ENCODE measurements at places on chromosomes 6 and 20.

DNA sequence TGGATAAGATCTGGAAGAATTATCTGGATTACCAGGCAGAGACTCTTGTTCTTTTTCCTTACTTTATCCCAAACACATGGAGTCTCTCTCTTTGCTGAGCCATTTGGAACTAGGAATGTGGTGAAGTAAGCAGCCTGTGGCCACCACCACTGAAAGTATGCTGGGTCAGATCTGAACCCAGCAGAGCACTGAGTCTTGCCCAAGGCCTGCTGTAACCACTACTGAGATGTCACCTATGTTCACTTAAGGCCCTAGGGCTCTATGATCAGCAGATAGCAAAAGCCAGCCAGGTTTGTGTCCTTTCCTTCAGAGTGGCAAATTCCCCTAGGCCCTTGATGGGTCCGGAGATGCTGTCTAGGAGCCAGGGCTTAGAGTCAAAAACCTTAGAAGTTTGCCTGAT, 103.3 kb upstream of the PLN start:
- DNase-seq = no peak

GRCh38 chr6:119384444-119384843, 34.9 kb upstream of the MAN1A1 start:
- DNase-seq = no peak

DNA sequence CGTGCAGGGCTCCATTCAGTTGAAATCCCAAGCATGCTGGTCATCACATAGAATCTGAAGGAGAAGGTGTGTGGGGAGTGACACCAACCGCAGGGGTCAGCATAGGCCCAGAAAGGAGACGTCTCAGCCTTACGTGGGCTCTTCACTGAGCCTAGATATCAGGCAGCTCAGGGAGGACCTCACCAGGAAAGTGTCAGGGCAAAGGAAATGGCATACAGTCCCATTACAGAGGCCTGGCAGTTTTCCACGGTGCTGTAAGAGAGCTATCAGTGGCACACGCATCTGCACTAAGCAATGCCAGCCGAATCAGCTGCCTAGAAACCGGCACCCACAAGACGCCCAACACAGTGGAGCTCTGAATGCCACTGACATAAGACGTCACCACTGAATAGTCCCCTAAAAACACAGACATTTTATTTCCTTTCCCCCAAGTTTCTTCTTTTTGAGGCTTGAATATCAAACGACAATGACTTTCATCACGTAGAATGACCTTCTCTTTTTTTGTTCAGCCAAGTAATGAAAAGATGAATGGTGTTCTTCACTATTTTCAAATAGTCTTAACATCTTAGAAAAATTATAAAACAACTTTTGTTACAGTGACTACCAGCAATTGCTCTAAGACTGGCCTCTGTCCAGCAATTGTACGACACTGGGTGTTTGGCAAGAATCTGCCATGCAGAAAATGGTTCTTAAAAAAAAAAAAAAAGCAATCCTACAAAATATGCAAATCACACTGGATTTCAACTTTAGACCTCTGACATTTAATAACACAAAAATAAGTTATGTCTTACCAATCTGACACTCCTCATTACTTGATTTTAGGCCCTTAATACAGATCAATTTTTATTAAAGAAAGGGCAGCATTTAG, 88.9 kb upstream of the FOXQ1 start:
- DNase-seq = no peak

GRCh38 chr20:63047267-63047666, 40.5 kb upstream of the BHLHE23 start:
- no peak for DNase-seq

DNA sequence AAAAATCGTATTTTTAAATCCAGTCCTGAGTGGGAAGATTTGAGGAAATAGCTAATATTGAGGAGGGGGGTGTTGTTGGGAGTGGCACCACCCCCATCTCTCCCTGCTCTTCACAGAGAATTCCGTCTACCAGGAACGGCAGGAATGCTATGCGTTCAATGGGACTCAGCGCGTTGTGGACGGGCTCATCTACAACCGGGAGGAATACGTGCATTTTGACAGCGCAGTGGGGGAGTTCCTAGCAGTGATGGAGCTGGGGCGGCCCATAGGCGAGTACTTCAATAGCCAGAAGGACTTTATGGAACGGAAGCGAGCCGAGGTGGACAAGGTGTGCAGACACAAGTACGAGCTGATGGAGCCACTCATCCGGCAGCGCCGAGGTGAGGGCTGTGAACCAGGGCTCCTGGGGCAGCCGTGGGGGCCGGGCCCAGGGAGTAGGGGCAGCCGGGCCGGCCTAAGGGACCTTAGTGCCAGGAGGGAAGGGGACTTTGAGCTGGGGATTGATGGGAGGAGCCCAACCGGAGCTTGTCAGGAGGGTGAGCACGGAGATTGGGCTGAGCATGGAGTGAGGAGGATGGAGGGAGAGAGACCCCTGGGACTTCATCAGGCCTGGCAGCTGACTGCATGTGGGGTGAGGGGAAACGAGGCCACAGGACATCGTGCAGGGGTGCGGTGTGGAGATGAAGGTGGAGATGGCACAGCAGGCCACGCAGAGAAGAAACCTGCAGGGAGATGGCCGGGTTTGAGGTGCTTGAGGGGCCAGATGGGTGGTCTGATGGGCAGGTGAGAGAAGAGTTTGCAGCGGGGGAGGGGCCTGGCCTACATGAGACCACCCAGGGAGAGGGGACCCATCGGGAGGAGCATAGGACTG, 41.3 kb downstream of the HLA-DPB1 start:
- peak; percentile 61 for DNase-seq

- no peak for DNase-seq
These were observed 258.8 kb downstream of the ARHGAP18 start for GRCh38 chr6:129451187-129451586.

DNA sequence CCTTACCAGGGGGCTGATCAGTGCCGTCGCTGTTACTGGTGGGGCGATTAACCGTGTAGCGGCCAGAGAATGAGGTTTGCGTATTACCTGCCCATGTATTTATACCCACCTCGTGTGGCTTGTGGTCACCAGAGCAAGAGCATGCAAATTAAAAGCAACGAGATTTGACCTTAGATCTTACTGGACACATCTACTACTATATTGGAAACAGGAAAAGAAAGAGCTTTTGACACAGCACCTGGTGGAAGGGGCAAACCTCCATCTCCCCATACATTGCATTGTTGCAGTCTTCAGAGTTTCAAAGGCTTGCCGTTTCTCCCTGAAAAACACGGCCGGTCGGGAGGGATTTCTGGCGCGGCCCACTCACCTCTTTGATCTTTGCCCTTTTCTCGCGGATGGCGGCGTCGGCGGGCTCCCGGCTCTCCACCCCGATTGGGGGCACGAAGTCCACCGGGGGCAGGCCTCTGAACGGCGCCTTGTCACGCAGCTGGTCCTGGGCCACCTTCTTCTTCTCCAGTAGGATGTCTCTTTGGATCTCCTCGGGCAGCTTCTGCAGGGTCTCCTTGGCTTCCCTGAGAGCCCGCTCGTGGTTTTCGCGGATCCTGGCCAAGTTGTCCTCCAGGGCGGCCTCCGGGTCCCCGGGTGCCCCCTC, 1.3 kb downstream of the MAN1A1 start:
- peak; percentile 78 for DNase-seq

DNA sequence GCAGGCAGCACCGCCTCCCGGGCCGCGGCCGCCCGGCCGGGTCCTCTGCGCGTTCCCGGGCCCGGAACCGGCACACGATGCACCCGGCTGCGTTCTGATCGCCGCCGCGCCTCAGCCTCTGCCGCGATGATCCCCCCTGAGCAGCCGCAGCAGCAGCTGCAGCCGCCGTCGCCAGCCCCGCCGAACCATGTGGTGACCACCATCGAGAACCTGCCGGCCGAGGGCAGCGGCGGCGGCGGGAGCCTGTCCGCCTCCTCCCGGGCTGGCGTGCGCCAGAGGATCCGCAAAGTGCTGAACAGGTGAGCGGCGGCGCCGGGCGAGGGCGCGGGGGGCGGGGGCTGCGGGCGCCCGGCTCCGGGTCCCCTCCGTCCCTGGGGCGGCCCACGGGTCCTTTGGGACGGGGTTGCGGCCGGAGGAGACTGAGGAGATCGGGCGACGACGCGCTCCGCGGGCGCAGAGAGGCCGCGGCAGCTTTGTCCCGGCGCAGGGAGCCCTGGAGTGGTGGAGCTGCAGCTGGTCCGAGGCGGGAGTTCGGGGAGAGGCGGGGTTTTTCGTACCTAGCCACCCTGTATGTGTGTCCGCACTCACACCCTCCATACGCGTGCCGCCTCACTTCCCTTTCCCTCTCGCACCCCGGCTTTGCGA, 659 bp downstream of the SLC35F1 start:
- peak; percentile 57 for DNase-seq

GRCh38 chr6:17022604-17023003, 79.2 kb upstream of the STMND1 start:
- no peak for DNase-seq

DNA sequence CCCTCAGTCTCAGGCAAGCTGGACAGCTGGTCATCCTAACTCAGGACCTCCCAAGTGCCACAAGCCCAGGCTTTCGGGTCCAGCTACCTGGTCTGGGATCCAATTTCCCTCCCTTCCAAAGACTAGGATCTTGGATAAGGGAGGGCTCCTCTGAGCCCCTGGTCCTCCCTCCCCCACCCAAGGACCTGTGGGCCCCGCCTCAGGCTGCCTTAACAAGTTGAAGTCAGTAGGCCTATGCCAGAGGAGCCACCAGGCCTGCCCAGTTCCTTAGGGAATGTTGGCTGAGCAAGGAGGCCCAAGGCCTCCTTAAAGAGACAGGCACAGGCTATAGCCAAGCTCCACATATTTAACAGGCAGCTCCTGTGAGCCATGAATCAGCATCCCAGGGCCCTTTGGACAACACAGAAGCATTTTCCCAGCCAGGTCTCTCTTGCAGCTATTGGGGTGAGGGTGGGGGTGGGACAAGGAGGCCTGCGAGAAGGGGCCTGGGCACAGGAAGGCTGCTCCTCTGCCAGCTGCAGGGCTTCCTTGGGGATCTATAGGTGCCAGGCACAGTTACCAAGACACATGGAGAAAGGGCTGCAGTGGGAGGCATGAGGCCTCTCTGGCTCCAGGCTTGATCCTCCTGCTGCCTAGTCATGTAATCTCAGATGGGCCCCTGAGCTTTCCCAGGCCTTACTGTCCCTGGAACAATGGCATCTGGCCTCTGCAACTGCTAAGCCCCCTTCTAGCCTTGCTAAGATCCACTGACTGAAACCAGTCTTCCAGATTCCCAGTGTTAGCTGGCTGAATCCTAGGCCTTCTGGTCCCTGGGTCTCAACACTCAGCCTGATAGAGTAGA, 27.4 kb upstream of the NOL4L start:
- no peak for DNase-seq

- no peak for DNase-seq
These were observed 177.1 kb downstream of the ALDH8A1 start for GRCh38 chr6:134772671-134773360.
